ENCODE measurements at places on chromosomes 1 and 21.

GRCh38 chr1:77430966-77431690 lies 149.3 kb downstream of the AK5 start:
- DNase-seq: no peak

DNA sequence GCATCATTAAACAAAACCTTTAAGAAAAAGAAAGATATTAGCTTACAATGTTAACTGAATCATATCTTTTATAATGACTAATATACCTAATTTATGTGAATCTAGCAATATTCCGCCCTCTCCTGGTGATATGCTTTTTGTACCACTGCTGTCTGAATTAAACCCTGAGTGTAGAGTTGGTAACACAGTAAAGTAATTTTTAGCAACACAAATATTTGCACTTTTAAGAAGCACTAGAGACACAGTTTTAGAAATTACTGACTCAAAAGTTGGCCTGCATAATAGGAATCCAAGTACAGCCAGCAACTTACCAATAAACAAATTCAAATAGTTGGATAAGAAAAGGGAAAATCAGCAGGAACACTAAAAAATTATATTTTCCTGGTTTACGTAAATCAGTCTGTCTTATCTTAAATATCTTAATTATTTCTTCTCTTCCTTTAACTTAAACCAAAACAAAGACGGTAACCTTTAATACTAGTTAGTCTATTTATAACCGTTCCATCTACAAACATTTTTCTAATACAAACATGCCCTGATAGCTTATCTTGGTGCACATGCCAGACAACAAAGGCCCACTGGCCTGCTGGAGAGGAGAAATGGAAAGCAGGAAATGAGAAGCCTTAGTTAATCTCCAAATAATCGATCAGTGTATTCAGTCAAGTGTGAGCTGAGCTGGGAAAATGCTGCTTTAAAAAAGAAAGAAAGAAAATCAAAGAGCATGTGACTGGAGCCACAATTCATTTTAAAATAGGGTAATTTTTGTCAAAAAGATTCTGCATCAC lies 246.0 kb downstream of the RERE start:
- DNase-seq: no peak

- no peak for DNase-seq
Measured at GRCh38 chr1:33687000-33687399, 176.9 kb upstream of the HMGB4 start.

DNA sequence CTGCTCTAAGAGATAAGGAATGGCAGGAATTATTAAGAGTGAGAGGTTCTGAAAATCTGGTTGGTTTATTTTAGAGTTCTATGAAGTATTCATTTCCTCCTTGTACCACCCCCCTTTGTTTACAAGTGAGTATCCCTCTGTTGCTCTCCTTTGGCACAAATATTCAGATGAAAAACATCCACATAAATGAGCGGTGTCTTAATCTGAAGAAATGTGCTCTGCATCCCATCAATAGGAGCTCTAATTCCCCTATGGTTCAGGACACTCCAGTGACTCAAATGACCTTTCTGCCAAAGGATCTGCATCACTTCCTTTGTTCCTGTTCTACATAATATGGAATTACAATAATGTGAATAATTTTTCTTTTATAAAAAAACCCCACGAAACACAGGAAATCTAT lies 16.6 kb downstream of the DDAH1 start:
- no peak for DNase-seq

DNA sequence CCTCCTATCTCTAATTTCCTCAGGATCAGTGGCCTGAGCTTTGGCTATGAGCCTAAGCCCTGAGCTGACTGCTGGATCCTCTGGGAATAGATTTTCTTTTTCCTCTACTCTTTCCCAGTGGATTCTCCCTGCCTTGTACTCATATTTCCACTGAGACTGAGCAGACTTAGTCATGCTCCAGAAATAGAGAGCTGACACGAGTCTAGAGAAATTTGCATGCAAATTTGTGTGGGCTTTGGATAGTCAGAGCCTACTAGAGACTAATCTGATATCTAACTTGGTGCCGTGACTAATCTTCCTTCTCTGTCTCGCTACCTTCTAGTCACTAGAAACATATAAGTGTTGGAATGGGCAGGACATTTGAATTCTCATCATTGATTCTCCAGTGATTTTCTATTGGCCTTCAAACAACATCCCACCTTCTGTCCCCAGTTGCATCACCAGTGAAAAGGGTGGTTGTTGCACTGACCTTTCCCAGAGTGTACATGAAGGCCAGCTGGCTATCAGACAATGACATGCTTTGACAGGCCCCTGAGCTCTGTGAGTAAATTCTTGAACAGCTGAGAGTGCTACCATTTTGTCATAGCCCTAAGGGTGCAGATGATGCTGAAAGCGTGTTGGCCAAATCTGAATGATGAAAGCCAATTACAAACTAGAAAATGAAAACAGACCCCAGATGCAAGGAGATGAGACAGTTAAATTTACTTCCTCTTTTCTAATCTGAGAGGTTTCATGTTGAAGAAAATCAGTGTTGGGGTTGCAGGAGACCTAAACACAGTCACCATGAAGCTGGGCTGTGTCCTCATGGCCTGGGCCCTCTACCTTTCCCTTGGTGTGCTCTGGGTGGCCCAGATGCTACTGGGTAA lies at the start of gene FCRLA:
Gene FCRLA, plus strand, starts transcription at position 748 of the 866 bp plus-strand sequence. Its CDS starts 36 bp downstream, at position 784.
- DNase-seq: no peak

DNA sequence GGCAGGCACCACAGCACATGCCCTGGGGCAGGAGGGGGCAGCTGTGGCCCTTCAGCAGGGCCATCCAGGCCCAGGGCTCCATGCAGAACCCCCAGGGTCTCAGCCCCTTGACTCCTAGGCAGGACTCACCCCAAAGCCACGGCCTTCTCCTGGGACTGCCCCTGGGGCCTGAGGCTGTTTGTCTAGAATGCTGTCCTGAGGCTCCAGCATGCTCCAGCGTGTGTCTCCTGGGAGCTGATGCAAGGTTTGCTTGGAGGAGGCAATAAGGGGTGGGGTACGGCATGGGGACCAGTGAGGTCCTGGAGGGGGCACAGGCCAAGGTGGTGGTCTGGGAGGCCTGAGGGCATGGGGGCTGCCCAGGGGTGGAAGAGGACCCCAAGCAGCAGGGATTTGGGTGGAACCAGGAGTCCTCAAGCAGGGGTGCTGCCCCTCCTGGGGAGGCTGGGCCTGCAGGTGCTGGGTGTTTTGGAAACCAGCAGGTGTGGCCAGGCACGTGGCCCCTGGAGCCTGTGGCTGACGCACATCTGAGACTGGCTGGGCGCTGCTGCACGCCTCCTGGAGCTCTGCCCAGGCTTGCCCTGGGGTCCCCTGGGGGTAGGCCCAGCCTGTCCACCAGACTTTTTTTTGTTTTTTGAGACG lies 7.8 kb upstream of the CALML6 start:
- no peak for DNase-seq

- DNase-seq: peak; percentile 64
Measured at GRCh38 chr21:46184625-46185555, 631 bp upstream of the SPATC1L start.

- DNase-seq: no peak
Measured at GRCh38 chr1:66273656-66274055, 260.3 kb upstream of the SGIP1 start.

GRCh38 chr1:101247404-101248287 lies 10.8 kb downstream of the S1PR1 start:
- DNase-seq: no peak

GRCh38 chr21:45886610-45887026 lies 95.0 kb upstream of the COL6A1 start:
- DNase-seq: peak; percentile 25

- DNase-seq: no peak
Measured at GRCh38 chr1:47759936-47760629, 237.1 kb downstream of the TRABD2B start.

DNA sequence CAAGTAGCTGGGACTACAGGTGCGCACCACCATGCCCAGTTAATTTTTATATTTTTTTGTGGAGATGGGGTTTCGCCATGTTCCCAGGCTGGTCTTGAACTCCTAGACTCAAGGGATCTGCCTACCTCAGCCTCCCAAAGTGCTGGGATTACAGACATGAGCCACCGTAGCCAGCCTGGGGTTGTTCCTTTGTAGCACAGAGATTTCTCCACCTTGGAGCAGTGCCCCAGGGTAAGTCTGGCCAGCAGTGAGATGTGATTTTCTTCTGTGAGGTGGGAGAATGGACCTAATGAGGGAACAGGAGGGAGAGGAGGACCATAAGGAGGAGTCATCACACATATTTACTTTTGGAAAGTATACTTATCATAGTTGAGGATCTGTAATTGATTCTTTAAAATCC lies 61.1 kb upstream of the GADD45A start:
- DNase-seq: no peak

DNA sequence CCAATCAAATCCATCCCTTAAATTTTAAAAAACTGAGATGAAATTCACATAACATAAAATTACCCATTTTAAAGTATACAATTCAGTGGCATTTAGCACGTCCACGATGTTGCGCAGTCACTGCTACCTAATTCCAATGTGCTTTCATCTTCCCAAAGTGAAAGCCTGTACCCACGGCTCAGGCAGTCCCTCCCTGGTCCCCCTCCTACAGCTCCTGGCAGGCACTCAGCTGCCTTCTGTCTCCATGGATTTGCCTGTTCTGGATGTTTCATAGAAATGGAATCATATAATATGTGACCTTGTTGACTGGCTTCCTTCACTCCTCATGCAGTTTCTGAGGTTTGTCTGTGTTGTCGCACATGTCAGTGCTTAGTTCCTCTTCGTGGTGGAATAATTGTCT lies 386.3 kb downstream of the CAMTA1 start:
- DNase-seq: no peak

- DNase-seq: no peak
Measured at GRCh38 chr1:236602171-236602570, 2.1 kb downstream of the HEATR1 start.

- DNase-seq: no peak
Measured at GRCh38 chr1:44523593-44524591, 118.8 kb downstream of the RNF220 start.

DNA sequence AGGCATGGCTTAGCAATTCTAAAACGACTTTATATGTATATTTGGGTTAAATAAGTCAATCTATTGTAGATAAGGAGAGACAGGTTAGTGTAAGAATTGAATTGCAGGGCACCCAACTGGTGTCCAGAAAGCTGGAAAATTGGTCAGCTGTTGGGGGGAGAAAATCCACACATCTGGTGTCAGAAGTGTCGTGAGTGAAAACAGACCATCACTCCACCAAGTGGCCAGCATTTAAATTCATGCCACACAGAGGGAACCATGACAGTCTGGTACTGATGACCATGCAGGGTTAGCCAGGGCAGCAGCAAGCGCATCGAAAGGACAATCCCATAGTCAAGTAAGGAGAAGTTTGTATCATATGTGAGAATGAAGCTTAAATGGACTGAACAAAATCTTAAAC lies 11.7 kb downstream of the LAX1 start:
- DNase-seq: no peak

GRCh38 chr1:235887676-235888075 lies 21.0 kb upstream of the LYST start:
- no peak for DNase-seq

GRCh38 chr21:38181096-38181495 lies 75.7 kb upstream of the KCNJ15 start:
- no peak for DNase-seq

DNA sequence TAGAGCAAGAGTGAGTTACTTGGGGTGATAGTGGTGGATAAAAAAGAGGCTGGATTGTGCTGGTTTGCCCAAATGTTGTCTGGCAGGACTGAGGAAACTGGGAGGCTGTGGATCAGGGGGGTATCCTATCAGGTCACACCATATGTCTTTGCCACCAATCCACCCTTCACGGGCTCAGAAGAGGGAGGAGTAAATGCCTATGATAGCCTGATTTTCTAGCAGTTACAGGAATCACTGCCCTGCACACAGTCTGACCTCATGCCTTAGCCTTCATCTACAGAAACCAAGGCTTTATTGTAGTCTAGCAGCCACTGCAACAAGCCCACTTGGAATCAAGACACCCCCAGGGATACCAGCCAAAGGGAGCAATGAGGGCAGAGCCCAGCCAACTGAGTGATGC lies 51.8 kb downstream of the ATP1A1 start:
- DNase-seq: no peak

DNA sequence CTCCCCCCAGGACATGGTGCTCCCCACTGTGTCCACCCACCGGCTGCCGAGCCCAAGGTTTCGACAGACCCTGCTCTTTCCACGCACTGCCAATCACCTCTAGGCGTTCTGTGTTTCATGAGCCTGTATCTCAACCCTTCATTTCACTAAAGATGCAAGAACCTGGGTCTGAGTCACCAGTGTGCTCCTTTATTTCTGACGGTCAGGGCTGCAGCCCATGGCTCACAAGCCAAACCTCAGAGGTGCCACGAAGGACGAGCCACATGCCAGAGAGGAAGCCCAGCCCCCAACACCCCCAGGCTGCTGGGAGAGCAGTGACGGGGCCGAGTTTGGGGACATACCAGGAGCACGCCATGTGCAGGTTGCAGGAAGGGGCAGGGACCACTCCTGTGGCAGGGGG lies 79.2 kb upstream of the ARHGEF16 start:
- no peak for DNase-seq

DNA sequence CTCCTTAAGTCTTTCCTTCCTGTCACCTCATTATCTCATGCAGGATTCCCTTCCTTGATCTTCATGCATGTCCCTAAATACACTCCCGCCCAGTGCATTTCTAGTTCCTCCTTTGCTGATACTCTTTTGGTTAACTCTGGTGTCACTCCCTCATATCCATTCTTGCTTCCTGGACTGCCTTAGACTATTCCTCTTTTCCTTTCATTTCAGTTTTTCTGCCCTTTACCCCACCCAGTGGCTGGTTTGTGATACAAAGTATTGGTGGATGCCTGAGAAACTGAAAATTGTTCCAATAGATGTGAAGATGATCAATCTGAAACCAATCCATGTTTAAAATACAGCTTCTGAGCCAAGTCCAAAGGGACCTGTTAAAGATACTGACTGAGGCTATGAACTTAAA lies 553.8 kb upstream of the CAMK1G start:
- DNase-seq: no peak

GRCh38 chr1:50060279-50060678 lies 36.5 kb upstream of the AGBL4 start:
- no peak for DNase-seq

DNA sequence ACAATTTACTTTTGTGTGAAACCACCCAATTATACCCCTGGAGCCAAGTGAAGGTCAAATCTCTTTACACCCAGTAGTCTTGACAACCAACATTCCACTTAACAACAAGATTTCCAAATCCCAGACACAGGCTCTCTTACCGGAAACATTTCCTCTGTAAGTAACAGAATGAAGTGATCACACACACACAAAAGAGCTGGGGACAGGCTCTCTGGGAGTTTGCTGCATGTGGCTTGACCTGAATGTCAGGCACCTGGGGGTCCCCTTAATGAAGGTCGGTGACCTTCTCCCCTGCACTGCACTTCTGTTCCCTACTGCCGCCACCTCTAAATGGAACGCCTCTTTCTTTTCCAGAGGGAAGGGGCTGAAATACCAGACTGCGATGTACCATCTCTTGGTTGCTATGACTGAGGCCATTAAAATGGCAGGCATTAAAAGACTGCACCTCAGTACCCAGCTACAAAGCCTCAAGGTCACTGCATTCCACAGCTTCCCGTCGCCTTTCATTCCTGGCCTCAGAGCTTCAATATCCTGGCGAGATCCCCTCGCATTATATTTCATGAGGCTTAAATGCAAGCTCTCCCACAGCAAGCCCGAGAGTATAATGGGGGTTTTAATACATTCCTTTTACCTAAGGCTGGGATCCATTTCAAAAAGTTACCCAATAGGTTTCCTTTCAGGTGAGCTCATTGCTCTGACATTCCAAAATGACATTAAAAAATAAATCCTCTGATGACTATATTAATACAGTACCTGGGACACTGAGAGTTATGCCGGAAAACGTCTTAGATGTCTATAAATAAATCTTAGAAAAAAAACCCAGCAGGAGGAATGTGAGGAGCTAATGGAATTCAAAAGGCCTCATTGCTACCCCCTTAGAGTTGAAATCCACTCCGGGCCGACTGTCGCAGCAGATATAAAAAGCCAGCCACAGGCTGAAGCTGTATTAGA lies 90.9 kb upstream of the DIRAS3 start:
- DNase-seq: no peak
